Hippocampal formation (tissue), 2 donors: ENCODE measurements at places on chromosomes 6 and 20.

DNA sequence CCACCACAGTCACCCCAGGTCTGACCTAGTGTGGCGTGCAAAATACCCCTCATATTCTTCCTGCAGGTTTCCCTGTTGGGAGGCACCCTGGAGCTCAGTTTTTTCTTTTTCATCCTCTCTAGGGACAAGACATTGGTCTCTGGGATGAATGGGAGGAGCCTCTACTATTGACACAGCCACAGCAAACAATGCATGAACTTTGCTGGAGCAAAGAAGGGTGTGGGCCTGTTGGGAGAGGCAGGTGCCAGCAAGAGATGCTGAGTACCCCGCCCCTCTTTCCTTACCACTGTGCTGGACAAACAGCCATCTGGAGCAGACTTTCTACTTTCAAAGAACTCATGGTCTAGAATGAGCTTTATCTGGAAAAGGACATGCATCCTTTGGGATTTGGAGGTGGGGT is 10.1 kb downstream of the TGM3 start:
- no peak for DNase-seq

DNA sequence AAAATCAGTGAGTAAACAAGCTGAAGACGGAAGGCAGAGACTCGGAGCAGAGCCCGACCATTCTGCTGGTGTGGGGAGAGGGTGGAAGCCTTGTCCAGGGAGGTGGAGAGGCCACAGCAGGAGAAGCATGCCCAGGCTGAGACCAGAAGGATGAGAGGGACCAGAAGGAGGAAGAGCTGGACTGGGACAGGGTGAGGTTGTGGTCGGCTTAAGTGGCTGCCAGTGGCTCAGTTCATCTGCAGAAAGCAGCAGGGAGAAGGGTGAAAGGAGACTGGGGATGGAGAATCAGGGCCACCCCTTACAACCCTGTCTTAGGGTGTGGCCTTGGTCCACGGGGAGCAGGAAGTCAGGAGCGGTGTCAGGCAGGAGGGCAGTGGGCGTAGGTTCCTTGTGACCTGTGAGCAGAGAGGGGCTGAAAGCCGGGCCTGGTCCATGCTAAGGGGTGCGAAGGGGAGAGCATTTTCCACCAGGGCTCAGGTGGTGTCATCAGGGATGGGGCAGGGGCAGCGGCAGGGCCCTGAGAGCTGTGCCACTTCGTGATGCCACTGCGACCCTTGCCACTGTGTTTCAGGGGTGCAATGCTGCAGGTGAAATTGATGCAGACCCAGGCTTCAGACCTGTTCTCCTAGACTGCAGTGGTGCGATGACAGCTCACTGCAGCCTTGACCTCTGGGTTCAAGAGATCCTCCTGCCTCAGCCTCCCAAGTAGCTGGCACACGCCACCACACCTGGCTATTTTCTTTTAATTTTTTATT is 81.1 kb downstream of the TTLL2 start:
- no peak for DNase-seq

GRCh38 chr6:67615796-67616195 is 1019.3 kb upstream of the ADGRB3 start:
- no peak for DNase-seq

- DNase-seq, result no peak
Observed at GRCh38 chr20:36672991-36673390, 27.0 kb upstream of the SLA2 start.

DNA sequence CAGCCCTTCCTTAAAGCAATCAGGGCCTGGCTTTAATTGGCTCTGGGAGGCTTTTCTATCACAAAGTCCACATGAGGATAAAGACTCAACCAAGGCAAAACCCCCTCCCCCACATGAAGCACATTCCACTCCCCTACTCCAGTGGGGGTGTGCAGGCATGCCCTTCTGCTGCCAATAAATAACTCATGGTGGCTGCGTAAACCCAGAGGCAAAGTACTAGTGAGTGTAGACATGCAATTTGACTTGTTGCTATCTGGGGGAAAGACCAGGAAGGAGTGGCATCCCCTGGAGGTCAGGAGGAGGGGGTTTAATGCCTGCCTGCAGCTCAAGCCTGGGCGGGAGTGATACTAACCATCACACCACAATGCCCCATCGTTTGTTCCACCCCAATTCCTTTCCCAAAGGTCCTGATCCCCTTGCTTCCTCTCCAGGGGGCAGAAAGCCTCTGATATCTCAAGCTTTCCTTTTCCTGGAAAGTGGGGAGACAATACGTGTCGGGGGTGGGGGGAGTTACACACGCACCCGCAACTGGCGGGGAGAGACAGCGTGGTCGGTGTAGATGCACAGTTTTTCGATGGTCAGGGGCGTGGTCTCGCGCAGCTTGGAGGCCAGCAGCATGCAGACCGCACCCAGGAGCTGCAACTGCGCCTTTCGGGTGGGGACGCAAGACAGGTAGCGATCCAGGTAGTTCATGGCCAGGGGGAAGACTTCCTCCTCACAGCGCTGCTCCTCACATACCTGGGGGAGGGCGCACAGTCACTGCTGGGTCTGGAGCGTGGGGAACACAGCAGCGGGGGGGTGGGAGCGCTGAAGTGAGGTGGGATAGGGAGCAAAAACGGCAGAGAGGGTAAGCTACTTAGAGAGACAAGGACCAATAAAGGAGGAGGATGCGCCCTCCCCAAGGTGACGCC is 1.5 kb downstream of the CCND3 start:
- no peak for DNase-seq

DNA sequence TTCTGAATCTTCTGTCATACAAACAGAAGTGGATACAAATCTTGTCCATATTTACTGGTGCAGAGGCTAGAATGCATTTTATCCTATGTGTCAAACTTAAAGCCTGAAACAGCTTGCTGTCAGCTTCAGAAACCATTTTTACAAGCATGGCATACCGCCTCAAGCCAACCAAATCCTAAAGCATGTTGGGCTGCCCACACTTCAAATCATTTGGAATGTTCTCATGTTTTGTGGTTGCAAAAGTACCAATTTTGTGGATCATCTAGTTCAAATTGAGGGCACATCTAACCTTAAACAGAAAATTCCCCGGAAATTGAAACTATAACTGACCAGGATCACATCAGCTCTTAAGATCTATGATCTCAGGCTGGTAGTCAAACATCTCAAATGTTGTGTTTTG is 3.2 kb downstream of the GPR63 start:
- DNase-seq, result no peak

DNA sequence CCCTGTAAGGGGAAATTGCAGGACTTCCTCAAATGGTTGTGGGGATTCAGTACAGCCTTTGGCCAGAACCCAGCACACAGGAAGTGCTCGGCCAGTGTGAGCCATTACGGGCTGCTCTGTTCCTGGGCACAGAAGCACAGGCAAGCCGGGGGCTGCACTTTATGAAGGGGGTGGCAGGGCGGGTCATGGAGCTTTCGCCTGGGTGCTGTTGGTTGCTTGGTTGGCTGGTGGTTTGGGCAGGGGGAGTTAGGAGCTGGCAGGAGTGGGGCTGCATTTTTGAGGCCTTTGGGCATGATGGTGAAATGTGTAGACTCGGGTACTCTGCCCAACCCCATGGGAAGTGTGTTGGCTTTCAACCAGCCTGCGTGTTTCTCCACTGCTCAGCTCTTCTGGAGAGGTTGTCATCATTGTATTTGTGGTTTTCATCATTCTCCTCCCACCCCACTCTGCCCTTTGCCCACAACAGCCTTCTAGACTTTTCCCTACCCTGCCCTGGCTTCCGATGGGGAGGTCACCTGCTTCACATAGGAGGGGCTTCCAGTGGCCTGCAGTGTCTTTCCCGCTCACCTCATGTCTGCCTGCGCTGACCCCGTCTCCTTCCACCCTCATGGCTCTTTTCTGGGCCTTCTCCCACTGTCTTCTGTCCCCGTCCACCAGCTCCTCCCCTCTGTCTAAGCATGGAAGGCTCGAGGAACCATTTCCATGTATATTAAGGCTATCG is 16.1 kb upstream of the RBM38 start:
- no peak for DNase-seq

DNA sequence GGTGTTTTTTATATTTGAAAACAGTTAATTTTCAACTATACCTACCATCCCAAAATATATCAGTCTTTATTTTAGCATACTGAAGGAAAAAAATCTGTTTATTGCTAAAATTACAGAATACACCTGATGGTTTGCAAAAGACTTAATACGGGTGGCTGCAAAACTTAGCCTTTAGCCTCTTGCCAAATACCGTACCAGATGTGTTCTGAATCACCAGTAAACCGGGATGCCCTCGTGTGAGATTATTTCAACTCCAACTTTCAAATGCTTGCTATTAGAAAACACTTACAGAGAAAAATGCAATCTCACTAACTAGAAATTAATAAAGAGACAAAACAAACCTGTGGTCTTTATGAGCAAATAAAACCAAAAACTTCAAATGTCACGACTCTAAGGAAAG is 36.0 kb downstream of the REV3L start:
- DNase-seq, result no peak

DNA sequence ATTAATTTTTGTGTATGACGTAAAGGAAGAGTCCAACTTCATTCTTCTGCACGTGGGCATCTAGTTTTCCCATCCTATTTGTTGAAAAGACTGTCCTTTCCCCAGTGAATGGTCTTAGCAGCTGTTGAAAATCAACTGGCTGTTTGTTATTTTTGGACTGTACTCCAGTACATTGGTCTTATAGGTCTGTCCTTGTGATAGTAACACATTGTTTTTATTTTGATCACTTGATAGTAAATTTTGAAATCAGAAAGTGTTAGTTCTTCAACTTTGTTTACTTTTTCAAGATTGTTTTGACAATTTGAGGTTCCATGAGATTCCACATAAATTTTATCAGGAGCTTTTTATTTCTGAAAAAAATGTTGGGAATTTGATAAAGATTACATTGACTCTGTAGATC is 280.2 kb upstream of the FOXQ1 start:
- no peak for DNase-seq

DNA sequence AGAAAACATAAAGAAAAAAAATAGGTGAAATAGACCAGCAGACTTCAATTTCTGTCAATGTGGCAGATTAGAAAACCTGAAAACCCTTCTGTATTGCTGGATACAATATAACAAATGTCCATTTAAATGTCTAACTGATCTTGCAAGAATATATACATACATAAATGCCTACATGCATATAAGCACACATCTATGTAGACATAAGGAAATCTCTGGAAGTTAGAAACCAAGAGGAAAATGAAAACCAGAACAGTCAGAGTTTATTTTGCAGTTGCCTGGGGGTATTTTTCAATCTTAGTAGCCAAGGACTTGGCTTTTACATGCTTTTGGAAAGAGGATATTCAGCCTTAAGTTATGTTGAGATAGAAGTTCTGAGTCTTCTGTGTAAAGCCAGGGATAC is 184.0 kb downstream of the RPS12 start:
- DNase-seq, result no peak

DNA sequence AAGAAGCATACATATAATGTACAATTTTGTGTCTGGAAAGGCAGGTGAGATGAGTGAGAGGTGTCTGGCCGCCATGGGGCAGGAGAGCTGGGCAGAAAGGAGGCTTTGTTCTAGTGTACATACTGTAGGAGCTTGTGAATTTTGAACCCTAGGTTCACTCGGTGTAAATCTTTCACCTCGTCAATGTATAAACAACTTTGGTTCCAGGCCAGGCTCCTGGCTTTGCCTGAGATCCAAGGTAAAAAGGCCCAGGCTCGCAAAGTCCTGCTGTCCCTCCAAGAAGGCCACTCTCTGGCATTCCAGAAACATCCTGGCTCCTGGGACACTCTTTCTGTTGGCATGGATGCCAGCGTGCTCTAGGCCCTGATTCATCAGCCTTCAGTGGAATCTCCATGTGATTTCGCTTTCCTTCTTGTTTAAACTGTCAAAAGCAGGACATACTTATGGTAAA is 7.1 kb upstream of the SLC22A7 start:
- DNase-seq, result no peak

- no peak for DNase-seq
Observed at GRCh38 chr20:24147961-24148360, 159.4 kb upstream of the GGTLC1 start.

- DNase-seq, result no peak
Observed at GRCh38 chr6:101777646-101778045, 384.1 kb downstream of the GRIK2 start.

GRCh38 chr6:22071270-22072041 is 225.4 kb downstream of the PRL start:
- peak; percentile 4 for DNase-seq

DNA sequence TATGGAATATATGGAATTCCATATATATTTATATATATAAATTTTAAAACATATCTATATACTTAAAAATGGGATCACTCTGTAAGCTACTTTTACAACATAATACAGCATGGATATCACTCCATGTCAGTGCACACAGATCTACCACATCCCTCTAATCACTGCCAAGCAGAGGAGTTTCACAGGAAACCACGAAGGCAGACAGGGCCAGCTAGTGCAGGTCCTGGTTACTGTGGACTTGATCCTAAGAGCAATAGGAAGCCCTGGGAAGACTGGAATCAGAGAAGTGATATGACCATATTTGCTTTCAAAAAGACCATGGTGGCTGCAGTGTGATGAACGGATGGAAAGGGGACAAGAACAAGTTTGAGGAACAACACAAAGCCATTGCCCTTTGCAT is 40.0 kb upstream of the NRN1 start:
- no peak for DNase-seq

DNA sequence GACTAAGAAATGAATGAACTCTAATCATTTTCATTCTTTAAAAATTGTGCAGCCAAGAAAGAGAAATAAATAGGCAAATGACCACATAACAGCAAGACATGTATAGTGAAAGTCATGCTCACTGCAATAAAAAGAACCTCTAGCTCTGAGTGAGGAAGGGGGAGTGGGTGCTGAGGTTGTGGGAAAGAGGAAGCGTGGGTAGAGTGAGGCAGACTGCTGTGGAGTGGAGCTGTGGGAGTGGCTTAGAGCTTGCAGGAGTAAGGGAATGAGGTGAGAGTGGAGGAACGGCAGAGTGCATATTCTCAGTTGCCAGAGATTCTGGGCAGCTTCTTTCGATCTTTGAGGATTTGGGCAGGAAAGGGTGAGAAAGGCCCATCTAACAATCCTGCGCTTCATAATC is 10.4 kb downstream of the DEFB129 start:
- peak; percentile 22 for DNase-seq

GRCh38 chr20:19855416-19855815 is 97.4 kb downstream of the RIN2 start:
- no peak for DNase-seq

DNA sequence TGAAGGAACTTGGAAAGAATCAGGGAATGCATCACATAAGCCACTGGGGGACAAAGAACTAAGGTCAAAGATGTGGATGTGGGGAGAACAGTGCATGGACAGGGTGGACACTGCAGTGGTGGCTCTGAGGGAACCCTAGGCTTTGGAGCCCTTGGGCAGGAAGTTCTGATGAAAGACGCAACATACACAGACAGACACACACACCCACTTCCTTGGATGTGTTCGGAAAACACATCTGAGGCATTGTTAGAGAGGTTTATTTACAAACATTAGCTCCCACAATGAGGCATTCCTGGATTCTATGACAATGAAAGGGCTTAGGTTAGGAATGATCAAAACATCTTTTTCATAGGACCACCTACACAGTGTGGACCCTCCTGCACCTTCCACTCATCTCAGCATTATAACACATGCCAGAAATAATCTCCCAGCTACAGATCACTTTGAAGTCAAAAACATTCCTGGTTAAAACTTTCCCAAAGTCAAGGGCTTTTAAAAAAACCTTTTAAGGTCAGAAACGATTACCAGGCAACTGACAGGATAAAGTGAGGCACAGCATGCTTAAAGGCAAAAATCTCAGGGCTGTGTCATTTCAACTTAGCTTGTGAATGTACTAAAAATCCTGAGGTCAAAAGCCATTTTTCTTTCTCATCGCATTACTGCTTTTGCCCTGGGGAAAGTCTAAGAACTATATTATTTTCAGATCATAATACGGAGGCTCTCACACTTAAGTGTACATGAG is 6.4 kb upstream of the METTL24 start:
- DNase-seq, result no peak

- no peak for DNase-seq
Observed at GRCh38 chr6:11497107-11497506, 40.4 kb upstream of the TMEM170B start.

- peak; percentile 28 for DNase-seq
Observed at GRCh38 chr6:134512981-134513391, 195.1 kb upstream of the SGK1 start.
